Kidney epithelial cell (primary cell): ENCODE measurements at places on chromosomes 1 and 21. TPM values are rescaled to one million over a fixed set of nuclear protein-coding genes. Genes with fewer than 3 reads are reported as not detected.

VAMP3 gene
- total RNA-seq = 133 TPM in 2 replicates

CNR2 gene
- total RNA-seq = not detected in 2 replicates

CLCA4 gene
- not detected in 2 replicates for total RNA-seq

HCN3 gene
- 2.8 and 3.8 TPM in 2 replicates for total RNA-seq

WNT3A gene
- not detected in 2 replicates for total RNA-seq

KIAA0319L gene
- total RNA-seq = 60.5 and 76.7 TPM in 2 replicates

GIPC2 gene
- 1.5 and 1.6 TPM in 2 replicates for total RNA-seq

SPATC1L gene
- total RNA-seq = 10.9 and 16.7 TPM in 2 replicates

CFHR2 gene
- total RNA-seq = not detected in 2 replicates

MROH9 gene
- total RNA-seq = not detected in 2 replicates

SPATA17 gene
- 0.63 and 1.8 TPM in 2 replicates for total RNA-seq

TMPRSS15 gene
- not detected in 2 replicates for total RNA-seq

HFM1 gene
- total RNA-seq = 0.48 and 0.79 TPM in 2 replicates

CD48 gene
- total RNA-seq = not detected in 2 replicates

CATSPERE gene
- 0.13 and 0.21 TPM in 2 replicates for total RNA-seq

HDGF gene
- 271 and 296 TPM in 2 replicates for total RNA-seq

PM20D1 gene
- total RNA-seq = 0.04 and 1.8 TPM in 2 replicates

TRAF3IP3 gene
- not detected in 2 replicates for total RNA-seq

CDA gene
- total RNA-seq = 2.7 and 3.1 TPM in 2 replicates

TOR3A gene
- total RNA-seq = 53.6 and 57.5 TPM in 2 replicates

FLG gene
- total RNA-seq = not detected in 2 replicates

KRTAP20-1 gene
- not detected in 2 replicates for total RNA-seq

OR2T1 gene
- total RNA-seq = not detected in 2 replicates

OR2L2 gene
- not detected in 2 replicates for total RNA-seq

JAM2 gene
- 2.0 and 3.6 TPM in 2 replicates for total RNA-seq

TRPM2 gene
- 2.8 and 2.9 TPM in 2 replicates for total RNA-seq

SH3BGRL3 gene
- 113 and 133 TPM in 2 replicates for total RNA-seq

CRYBG2 gene
- 2.7 and 18.6 TPM in 2 replicates for total RNA-seq

DDI2 gene
- total RNA-seq = 16.9 TPM in 2 replicates

FCRL4 gene
- total RNA-seq = not detected in 2 replicates

NCAM2 gene
- under 0.01 and 1.8 TPM in 2 replicates for total RNA-seq

KIF1B gene
- 33.5 and 33.9 TPM in 2 replicates for total RNA-seq

FLG2 gene
- not detected in 2 replicates for total RNA-seq

STIL gene
- total RNA-seq = 4.9 and 5.5 TPM in 2 replicates

TMOD4 gene
- total RNA-seq = not detected in 2 replicates

VCAM1 gene
- total RNA-seq = 55.5 and 63.8 TPM in 2 replicates

NOS1AP gene
- 0.62 and 0.79 TPM in 2 replicates for total RNA-seq

NEXN gene
- 4.6 and 6.6 TPM in 2 replicates for total RNA-seq

SEMA6C gene
- 6.9 and 9.9 TPM in 2 replicates for total RNA-seq

TRIM67 gene
- 0.14 and 0.63 TPM in 2 replicates for total RNA-seq

SRSF4 gene
- total RNA-seq = 30.0 and 40.2 TPM in 2 replicates

COL16A1 gene
- total RNA-seq = 9.2 and 10.8 TPM in 2 replicates

CDK18 gene
- total RNA-seq = 12.1 and 14.0 TPM in 2 replicates

DIPK1A gene
- total RNA-seq = 1.6 and 1.8 TPM in 2 replicates

B3GALT2 gene
- not detected in 2 replicates for total RNA-seq

LCE2A gene
- total RNA-seq = not detected in 2 replicates
